Stromal cell of bone marrow (primary cell): ENCODE measurements at places on chromosomes 2 and 18.
A peak's percentile ranks its signal among the peaks of the same experiment; 100 is the strongest.

- no peak for DNase-seq
Observed at GRCh38 chr2:32262105-32262504, 2.6 kb downstream of the NLRC4 start.

DNA sequence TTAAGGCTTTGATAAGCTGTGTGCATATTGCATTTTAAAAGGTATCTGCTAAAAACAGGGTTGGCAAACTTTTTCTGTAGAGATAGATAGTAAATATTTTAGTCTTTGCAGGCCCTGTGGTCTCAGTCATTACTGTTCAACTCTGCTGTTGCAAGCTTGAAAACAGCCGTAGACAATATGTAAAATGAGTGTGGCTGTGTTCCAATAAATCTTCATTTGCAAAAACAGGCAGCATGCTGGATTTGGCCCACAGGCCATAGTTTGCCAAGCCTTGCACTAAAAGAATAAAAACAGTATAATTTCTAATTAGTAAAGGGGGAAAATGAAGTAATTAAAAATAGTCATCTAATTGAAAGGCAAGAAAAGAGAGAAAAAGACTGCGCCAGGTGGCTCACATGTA lies 35.3 kb downstream of the GCKR start:
- DNase-seq: no peak

DNA sequence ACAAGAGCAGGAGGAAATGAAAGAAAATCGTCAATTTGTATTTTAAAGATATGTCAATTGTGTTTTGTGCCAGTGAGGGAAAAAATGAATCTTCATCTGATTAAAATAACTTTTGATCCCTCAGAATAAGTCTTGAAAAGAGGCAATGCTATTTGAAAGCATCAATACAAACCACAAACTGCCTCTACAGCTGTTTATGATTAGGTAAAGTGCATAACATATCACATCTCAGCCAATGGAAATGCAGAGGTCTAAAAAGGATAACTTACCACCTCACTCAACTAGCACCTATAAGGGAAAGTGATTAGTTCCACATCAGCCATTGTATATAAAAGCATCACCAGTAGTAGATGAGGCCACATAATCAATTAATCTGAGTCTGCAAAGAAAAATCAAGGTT lies 492.2 kb upstream of the CDH2 start:
- DNase-seq: no peak

GRCh38 chr2:139007130-139007529 lies 226.9 kb upstream of the NXPH2 start:
- peak; percentile 9 for DNase-seq

DNA sequence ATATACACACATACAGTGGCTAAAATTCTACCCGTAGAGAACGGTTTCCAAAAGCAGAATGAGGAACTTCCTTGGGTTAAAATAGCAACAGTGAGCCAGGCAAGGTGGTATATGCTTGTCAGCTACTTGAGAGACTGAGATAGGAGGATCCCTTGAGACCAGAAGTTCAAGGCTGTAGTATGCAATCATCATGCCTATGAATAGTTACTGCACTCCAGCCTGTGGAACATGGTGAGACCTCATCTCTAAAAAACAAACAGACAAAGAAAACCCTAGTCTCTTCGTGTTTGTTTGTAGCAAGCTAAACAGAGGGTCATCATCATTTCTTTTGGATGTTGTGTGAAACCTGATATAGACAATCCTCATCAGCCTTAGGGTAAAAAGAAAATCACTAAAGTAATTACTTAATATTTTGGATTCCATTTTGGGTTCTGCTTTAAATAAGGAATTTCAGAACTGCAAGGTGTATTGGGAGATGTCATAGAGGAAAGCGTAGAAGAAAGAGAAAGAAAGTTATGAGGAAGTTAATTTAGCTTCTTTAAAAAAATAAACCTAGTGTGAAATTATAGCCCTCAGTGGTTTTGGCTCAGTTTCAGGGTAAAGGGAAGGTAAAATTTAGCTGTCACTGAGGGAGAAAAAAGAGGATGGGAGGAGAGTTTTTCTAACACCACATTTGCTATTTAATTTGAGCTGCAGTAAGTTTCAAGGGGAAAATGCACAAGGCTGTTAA lies 46.5 kb downstream of the PLEK start:
- no peak for DNase-seq

DNA sequence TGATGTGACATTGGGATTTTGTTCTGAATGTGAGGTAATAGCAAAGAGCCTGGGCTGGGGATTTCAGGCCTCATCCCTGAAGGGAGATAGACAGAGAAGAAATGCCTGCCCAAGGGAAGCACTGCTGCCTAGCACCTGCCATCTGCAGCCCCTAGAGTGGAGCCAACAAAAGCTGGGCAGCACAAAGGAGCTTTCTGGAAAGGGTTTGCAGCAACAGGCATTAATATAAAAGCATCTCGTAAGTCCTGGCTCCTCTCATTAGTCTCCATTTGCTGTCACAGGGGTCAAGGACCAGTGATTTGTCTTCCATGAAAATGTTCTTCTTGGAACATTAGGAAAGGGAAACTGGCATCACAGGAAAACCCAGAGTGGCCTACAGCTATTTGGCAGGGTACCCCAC lies 157.2 kb upstream of the SLC14A2 start:
- DNase-seq: no peak

DNA sequence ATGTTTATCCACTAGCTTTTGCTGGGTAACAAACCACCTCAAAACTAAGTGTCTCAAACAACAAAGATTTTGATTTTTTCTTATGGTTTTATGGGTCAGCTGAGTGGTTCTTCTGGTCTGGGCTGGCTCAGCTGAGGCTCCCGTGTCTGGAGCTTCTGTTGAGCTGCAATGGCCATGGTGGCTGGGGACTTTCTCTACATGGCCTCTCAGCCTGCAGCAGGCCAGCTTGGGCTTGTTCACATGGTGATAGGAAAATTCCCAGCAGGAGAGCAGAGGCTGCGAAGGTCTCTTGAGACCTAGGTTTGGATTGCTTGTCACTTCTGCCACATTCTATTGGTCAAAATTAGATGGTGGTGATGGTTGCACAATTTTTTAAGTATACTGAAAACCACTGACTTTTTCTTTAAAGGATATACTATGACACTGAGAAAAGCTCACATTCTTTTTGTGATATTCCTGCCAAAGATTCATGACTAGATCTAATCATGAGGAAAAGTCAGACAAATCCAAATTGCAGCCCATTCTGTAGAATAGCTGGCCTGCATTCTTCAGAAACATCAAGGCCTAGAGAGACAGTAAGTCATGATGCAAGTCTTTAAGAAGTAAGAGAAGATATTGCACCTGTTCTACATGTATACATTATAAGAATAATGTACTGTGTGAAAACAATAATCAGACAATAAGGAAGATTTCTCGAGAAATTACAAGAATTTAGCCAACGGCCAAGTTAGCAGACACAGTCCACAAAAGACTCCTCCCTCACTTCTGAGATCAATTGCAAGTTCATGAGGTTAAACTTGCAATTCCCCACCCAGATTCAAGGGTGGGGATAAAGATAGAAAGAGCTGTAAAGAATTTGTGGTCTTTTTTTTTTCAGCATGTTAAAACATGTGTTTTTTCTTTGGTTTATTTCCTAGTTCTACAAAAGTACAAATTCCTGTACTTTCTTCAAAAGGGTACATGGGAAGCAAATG lies 35.0 kb upstream of the IL1R2 start:
- peak; percentile 56 for DNase-seq

DNA sequence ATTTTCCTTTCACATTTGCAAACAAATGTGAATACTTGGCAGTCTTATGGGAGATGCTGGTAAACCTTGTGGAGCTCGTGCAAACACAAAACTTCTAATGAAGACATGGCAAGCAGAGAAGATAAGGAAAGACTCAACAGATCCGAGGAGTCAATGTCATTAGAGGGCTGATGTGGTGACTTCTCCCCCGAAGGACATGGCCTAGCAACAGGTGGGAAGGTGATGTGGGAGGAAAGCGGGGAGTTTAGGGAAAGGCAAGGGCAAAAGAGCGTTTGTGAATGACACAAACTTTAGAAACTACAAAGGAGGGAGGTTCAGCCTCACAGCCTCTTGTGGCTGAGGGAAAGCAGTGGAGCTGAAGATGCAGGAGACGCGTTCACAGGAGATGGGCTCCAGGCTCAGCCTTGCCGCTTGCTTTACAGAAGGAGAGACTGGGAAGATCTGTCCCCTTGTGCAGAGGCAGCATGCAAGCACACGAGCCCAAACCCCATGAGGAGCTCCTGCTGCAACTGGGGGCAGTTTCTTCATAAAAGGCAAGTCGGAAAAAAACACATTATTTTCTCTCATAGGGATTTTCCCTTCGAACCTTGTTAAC lies 86.6 kb downstream of the SOWAHC start:
- no peak for DNase-seq

DNA sequence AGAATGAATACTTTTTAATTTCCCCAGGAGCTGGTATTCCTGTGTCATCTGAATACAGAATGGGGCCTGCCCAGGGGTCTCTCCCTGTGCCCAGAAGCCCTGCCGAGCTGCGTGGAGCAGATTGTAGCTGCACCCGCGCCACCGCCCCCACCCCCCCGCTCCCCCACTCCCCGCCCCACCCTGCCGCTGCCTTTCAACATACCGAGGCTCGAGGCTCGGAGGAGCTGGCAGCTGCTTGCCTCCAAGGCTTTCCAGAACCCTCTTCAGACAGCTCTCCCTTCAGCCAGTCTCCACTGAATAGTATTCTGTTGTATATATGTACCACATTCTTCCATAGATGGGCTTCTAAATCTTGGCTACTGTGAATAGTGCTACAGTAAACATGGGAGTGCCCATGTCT lies 150.7 kb downstream of the TSN start:
- DNase-seq: no peak

DNA sequence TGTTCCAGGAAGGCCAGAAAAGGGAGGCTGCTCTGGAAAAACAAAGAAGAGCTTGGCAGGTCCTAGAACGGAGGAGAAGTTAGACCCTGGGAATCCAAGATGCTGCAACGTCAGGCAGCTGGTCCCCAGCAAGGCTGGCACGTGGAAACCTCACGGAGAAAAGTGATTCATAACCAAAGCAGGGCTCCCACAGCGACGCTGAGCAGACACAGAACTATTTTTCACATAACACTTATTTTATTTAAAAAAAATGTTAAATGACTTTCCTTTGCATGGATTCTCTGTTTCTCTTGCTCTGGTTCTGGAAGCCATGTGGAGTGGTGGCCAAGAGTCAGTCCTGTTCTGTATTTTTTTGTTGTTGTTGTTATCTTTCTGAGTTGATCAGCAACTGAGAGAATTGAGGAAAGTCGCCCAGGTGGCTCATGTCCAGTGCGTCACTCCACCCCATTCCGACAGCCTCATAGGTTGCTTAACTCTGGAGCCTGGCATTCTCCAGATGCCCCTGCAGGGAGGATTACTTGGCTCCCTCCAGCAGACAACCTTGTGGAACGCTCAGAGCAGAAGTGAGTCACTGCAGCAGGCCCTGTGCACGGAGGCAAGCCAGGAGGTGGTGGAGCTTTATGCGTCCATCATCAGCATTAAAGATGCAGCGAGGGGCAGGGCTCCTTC lies 229.9 kb upstream of the HDAC4 start:
- DNase-seq: peak; percentile 8

GRCh38 chr2:234355808-234356365 lies 141.0 kb downstream of the ARL4C start:
- no peak for DNase-seq

DNA sequence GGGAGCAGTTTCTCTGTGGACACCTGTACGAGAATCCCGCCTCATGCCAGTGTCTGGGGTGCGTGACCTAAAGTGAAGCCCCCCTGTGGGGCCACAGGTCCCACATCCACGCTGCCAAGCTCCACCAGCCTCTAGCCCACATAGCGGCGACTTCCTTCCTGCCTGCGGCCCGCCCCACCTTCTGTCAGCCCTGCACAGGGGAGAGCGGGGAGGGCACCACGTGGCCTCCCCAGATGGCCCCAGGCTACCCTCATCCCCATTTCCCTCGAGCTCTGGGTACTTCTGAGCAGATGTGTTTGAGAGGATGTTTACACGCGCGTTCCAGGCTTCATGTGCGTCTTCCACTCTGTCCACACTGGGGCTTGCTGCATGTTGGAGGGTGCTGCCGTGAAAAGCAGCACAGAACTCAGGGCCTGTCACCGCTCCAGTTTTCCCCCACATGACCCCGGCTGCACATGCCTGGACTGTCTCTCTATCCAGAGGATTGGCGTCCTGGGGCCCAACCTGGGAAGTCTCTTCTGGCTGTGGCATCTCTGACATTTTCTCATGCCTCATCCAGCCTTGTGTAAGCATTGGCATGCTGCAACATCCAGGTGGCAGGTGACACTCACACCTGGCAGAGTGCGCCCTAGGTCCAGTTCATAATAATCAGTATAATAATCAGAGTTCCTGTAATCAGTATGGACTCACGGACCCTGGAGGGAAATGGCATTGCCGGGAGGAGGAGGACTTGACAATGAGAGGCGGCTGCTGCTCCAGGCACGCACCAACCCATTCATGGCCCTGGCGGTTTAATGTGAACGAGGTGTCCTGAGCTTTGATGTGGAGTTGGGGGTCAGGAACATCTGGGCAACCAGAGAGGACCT lies 146.3 kb upstream of the TWIST2 start:
- no peak for DNase-seq

DNA sequence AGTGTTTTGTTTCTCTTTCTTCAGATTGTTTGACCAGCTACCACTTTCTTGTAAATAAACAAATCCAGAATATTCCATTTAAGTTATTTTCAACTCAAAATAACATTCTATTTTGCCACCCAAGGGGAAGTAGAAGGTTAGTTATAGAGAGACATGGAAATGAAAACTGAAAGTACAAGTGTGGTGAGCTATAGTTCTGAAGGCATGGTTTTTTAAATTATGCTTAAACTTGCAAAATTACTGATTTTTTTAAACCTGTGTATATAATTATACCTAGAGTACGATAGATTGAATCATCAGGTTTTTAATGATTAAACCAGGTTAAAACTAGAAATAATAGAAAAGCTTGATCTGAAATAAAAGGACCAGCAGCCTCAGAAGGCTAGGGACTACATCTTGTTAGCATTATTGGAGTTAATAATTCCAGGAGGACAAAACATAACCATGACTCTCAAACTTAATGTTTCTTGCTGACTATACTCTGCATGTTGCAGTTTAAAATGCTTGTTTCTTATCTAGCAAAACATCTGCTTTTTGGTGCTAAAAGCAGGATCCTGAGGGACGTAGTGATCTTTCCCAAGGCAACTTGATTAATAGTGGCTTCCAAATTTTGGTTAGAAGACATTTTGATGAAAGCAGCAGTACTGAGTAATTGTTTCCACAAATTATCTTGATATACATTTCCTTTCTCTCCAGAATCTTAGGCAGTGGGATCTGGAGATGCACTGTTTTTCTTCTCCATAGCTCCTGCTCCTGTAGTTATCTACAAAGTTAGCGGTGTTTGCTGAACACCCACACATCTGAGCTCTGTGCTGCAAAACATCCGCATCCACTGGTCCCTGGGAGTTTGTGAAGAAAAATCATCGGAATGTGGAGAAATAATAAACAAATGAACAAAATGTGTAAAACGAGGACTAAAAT lies 327.2 kb upstream of the PKDCC start:
- DNase-seq: no peak

DNA sequence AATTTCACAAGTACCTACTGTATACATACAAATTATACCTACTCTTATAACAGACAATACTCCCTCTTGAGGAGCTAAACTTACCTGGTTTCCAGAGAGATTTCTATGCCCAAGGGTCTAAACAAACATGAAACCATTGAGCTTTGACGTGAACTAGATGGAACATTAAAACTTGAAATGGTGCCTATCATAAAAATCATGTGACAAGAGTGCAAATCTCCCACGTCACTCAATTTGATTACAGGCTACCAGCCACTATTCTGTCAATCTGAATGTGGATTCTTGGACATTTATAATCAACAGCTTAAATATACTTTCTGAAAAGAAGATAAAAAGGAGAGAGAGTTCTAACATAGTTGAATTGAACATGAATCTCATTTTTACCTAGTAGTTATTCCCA lies 297.1 kb upstream of the SESTD1 start:
- DNase-seq: no peak
